AG09309 (cell line): ENCODE measurements at places on chromosomes 12 and 14.

- DNase-seq: no peak
These were observed 38.8 kb downstream of the CBX5 start for GRCh38 chr12:54240971-54241588.

- no peak for DNase-seq
These were observed 26.0 kb downstream of the C12orf42 start for GRCh38 chr12:103469719-103470118.

- no peak for DNase-seq
These were observed 2.3 kb upstream of the CLBA1 start for GRCh38 chr14:104983231-104983721.

DNA sequence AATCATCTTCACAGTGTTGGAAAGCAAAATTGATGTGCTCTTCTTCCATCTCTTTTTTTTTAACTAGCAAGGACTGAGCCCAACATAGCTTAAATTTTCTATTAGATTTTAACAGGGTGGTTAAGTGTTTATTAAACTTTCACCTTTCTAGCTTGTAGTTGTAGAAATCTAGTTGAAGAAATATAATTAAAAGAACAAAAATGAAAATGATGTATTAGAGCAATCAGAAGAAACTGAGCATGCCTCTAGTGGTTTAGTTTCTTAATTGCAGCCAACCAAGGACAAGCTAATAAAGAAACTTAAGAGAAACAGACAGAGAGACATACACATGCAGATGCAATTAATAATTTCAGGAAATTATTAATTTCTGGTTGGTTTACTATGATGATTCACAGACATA lies 673.0 kb upstream of the LMO3 start:
- no peak for DNase-seq

DNA sequence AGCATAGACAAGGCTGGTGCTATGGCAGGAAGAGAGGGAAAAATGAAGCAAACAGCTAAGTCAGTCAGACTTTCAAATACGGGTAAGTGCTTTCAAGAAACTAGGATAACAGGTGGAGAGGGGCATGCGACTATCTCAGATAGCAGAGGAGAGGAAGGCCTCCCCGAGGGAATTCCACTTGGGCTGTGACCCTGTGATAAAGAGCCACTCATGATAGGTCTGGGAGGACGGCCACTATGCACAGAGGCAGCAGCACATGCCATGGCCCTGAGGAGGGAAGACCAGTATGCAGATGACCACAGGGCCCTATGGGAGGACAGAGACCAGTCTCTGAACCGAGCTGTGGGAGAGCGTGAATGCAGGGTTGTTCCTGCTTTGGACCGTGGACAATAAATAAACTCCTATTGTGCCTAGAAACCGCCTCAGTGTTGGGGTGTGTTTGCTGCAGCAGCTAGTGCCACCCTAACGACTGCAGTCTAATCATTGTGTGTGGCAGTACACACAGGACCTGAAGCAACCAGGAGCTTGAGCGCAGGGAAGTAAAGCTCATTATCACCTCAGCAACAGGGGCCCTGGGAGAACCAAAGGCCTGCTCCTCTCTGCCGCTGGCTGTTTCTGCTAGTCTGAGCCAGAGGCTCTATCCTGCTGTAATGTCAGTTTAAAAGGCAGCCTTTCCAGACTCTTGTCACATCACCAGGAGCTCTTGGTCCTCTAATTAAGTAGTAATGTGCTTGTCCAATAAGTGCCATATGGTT lies 119.1 kb downstream of the CACNA1C start:
- no peak for DNase-seq

DNA sequence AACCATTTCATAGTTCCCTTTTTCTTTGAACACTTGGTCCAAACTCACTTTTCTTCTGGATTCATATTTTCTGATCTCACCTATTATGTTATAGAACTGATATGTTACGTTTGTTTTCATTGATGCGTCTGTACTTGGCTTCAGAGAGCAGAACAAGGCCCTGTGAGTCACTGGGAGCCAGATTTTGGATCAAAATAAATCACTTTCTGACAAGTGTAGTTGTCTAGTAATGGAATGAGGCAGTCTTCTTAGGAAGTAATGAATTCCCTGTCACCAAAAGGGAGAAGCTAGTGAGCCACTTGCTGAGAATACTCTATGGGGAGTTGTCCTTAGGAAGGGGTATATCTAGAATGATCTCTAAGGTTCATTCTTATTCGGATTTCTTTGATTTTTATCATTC lies 10.2 kb downstream of the BICD1 start:
- DNase-seq: no peak

GRCh38 chr14:104358528-104359300 lies 220.3 kb downstream of the KIF26A start:
- no peak for DNase-seq

GRCh38 chr12:11797317-11797913 lies 147.9 kb downstream of the ETV6 start:
- peak; percentile 72 for DNase-seq

- no peak for DNase-seq
These were observed 86.7 kb upstream of the FZD10 start for GRCh38 chr12:130075497-130076076.

DNA sequence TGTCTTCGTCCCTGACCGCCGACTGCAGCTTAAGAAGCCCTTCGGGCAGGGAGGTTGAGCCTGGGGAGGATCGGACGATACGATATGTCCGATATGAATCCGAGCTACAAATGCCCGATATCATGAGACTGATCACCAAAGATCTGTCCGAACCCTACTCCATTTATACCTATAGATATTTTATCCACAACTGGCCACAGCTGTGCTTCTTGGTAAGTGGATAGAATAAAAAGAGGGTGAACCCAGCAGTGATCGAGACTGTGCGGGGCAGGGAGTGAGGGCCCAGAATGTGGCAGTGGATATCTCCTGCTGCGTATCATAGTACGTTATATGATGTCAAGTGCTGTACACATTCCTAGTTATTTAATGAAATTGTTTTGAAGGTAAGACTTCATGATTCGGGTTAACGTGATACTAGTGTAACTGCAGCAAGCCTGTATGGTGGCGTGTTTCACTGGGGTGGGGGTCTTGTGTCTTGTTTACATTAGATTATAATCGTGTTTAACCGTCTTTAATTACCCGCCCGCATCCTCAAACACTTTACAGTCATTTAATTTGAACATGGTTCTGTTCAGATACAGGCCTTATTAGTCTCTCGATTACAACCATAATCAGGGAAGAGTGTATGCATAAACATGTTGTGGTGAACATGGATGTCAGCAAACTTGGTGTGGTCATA lies 1.3 kb downstream of the NAA30 start:
- DNase-seq: no peak

DNA sequence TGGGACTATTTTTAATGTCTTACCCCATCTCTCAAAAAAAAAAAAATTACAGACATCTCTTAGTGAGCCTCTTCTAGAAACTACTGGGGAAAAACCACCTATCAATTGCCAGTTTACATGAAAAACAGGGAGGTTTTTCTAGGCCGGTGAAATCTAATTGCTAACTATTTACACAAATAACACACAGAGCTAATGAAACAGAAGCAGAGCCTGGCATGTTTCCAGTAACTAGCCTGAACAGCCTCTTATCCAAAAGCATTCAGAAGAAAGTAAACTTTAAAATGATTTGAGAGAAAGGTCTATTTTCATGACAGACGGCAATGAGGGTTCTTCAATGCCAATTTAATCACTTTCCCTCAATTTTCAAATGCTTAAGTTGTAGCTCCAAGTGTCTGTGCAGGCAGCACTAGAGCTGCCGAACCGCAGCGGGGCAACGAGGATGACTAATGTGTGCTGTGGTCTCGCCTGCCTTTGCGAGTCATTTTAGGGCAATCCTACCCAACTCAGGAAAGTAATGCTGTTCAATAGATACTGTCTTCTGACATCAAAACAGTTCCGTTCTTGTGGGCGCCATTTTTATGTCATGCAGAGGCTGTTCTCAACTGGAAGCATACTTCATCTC lies 84.6 kb downstream of the SETD3 start:
- peak; percentile 29 for DNase-seq
